ENCODE measurements at places on chromosomes 1 and 21.

DNA sequence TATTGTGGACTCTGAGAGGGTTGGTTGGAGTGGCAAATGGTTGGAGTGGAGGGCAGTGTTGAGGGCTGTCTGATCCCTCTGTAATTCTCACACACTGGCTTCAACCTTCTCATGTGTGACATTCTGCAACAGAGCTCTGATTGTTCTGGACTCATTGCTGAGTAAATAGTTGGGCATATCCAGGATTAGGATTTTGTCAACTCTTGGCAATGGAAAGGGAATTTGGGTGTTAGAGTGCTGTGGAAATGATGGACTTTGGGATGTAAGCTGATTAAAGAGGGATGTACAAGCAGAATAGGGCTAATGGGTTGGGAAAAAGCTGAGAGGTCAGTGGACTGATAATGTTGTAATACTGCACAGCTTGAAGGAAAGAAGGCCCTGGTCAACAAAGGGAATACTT is 16.5 kb downstream of the TLCD4 start:
- no peak for DNase-seq

DNA sequence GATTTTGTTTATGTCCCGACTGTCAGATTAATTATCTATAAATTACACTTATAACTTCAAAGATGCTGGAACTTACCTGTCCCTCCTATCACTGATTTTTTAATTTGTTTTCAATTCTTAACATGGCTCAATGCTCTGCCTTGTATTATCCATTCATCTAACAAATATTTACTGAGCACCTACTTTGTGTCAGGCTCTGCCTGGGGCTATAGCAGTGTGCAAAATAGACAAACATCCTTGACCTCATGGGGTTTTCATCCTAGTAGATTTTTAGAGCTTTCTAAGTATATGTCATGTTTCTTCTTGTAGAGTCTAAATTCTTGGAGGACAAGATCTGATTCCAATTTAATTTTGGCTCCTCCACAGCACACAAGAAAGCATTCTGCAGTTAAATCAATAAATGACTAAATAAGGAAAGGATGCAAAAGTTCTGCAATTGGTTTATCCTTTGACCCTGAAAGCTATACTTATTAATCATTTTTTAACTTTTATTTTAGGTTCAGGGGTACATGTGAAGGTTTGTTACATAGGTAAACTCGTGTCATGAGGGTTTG is 10.8 kb upstream of the SMYD2 start:
- no peak for DNase-seq

DNA sequence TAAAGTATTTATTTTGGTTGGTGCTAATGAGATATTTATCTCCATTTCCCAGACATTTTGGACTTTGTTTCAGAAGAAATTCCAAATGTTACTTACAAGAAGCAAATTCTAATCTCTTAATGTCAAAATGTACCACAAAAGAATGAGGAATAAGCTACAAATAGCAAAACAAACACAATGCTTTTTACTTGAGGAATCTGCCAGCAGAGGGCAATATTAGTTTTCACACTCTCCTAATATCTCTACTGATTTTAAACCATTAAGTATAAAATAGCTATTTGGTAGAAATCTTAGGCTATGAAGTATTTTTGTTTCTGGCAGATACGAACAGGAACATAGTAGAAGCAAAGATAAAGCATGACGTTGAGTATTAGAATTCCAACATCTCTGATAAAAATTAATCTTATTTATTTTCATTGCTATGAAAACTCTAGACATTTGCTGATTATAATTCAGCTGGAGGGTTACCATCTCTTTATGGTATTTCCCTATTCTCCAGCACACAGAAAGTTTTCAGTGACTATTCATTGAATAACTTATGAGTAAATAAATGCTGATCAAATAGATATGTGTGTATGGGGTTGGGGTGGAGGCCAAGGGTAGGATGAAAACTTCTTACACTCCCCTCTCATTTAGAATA is 13.4 kb upstream of the HMCN1 start:
- DNase-seq: no peak

DNA sequence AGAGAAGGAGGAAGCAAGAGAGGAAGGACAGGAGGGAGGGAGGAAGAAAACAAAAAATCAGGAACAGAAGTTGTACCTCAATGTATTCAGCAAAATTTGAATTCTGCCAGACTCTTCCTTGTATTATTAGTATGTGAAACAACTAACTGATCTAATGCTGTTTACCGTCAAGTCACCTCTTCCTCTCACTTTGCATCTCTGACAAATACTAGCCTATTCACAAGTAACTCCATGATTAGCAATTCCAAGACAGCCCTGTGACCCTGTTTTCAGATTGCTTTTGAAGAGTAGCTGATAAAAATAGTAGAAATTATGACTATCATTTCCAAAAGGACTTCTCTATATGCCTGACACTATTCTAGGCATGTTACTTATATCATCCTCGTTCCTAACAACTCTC is 445.4 kb downstream of the NEGR1 start:
- no peak for DNase-seq

- no peak for DNase-seq
Measured at GRCh38 chr1:157862114-157863070, 20.8 kb upstream of the CD5L start.

- DNase-seq: no peak
Measured at GRCh38 chr1:78980511-78980910, 26.0 kb downstream of the ADGRL4 start.

- DNase-seq: no peak
Measured at GRCh38 chr1:205240118-205240517, 12.4 kb downstream of the TMCC2 start.

DNA sequence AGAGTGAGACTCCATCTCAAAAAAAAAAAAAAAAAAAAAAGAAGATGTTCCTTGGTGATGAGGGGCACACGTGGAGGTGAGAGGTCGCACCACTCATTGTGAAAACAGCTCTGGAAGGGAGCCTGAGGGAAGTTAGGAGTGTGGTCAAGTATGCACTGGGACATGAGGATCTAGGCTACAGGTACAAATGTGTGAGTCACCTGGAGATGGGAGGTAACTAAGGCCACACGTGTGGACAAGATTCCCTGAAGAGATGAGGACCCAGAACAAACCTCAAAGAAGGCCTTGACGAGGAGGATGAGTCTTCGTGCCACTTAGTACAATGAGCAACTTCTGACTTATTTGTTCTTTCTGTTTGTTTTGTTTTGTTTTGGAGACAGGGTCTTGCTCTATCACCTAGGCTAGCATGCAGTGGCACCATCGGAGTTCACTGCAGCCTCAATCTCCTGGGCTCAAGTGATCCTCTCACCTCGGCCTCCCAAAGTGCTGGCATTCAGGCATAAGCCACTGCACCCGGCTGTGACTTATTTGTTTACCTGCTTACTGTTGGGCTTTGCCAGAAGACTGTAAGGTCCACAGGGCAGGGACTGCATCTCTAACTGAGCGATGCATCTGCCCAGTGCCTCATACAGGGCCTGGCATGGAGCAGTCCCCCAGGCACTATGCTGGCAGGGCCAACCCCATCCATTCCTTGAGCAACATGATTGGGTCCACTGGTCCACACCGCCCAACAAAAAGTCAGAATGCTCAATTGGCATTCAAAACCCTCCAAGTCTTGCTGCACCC is 6.4 kb downstream of the ASAP3 start:
- no peak for DNase-seq

- DNase-seq: no peak
Measured at GRCh38 chr1:171756856-171757255, 15.0 kb upstream of the VAMP4 start.

DNA sequence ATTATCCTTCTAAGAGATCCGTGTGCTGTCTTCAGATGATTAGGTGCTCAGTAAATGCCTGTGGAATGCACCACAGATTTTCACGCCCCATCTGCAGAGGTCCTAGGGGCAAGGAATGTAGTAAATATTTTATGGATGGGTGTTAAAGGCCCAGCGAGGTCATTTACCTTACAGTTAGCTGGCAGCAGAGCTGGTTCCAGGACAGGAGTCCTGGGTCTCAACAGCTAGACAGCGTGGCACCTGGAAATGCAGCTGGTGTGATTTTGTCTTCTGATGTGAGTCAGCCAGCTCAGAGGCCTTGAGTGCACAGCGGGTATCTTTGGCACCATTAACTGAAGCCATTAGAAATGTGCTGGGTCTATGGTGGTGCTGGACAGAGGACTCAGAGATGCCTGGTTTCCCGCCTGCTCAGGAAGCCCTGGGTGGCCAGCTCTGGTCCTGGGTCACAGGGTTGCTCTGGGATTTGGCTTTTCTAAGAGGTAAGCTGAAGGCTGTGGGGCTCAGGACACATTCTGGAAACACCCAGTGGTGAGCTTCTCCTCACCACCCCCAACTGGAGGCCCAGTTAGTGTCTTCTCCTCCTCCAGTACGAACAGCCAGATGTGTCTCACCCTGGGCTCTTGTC is 65.5 kb downstream of the DDX20 start:
- DNase-seq: no peak

DNA sequence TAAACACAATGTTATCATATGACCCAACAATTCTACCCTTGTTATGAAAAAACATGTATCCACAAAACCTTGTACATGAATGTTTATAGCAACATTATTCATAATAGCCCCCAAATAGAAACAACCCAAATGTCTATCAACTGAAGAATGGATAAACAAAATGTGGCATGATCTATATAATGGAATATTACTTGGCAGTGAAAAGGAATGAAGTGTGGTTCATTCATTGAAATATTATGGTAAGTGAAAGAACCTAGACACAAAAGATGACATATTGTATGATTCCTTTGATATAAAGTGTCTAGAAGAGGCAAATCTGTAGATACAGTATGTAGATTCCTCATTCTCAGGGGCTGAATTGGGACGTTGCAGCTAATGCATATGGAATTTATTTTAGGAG is 151.2 kb downstream of the KIF26B start:
- DNase-seq: no peak
